Activated naive CD4-positive, alpha-beta T cell (primary cell): ENCODE measurements at places on chromosomes 13 and 19.

GRCh38 chr19:17243830-17244617, 1.7 kb downstream of the NR2F6 start:
- DNase-seq = no peak

DNA sequence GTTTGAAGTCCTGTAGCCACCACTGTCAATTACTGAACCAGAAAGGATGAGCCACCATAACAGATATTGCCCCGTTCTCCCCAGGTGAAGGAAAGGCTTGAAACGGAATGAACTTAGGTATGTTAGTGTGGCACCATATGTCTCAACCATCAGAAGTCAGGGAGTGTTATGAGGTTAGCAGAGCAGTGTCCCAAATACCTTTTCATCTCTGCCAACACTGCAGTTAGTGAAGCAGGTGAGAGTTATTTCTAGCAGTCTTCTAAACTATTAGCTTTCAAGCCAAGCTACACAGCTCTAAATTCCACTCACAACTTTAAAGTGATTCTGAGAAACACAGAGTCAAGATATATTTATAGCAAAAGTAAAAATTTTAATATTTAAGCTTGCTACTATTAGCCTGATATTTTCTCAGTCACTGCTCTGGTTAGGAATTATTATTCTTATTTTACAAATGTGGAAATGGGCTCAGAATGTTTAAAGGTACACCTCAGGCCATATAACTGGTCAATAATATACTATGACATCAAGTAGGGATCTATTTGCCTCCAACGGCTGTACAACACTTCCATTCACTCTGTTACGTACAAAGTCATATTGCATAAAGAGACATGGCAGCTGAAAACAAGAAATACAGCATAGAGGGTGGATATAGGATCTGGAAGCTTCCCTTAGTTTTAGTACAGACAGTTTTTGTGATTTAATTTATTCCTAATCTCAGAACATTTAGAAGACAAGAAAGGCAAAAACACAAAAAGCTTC, 1527.1 kb upstream of the PRR20A start:
- no peak for DNase-seq

- DNase-seq = no peak
These were observed 1071.9 kb upstream of the ATXN8OS start for GRCh38 chr13:69035771-69036170.

GRCh38 chr13:75985132-75985531, 349.0 kb downstream of the LMO7 start:
- DNase-seq = no peak

GRCh38 chr13:110138010-110138699, 168.8 kb downstream of the COL4A1 start:
- DNase-seq = peak; percentile 19

DNA sequence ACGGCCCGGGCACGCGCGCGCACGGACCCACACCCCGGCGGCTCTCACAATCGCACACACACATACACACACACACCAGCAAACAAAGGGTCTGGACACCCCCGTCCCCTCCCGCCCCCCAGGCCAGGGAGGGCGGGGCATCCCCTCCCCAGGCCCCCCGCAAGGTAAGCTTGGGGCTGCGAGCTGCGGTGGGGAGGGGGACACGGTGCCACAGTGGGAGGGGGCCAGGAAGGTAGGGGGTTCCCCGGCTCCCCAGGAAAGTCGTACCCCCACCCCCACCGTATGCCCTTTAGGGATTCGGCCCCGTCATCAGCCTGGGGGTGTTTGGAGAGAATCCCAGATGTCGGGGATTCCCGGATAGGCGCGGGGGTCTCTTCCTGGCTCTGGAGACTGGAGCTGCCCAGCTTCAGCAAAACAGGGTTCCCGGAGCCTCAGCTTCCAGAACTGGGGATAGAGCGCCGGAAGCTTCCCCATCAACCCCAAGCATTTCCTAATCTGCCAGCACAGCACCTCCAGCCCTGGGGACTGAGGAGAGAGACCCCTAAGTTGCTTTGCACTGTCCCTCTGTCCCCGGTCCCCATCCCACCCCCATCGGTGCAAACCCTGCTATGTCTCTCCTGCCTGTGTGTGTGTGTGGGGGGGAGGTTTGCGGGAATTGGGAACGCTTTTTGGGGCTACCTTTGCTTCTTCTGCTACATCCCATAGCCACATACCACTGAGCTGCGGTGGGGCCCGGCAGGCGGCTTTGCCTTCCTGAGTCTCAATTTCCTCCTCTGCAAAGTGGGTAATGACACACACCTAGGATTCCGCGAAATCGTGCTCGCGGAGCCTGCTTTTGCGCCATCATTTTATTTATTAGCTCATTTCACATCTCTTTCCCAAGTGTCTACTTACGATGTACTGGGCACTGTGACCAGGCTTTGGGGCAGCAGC, 1.8 kb upstream of the CDC37 start:
- no peak for DNase-seq

DNA sequence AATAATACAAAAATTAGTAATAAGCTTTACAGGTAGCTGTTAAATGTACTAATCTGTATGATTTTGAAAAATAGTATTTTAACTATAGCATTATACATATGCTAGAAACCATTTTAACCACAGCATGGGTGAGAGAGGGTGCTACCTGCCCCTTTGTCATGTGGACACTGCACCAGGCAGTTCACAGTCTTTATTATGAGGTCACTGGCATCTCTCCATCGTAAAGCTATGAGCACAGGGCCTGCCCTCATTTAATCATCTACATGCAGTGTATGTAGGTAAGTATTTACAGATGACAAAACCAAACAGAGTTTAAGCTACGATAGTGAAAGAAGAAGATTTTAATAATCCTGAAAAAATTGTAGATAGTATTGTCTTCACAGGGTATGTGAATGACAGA, 21.7 kb downstream of the EDNRB start:
- no peak for DNase-seq

- peak; percentile 28 for DNase-seq
These were observed at the start of gene ZNF211 for GRCh38 chr19:57632987-57633831. Gene ZNF211, plus strand, starts transcription at chr19:57633168. Its CDS starts 179 bp downstream, at chr19:57633347.

GRCh38 chr13:67314405-67314804, 84.3 kb upstream of the PCDH9 start:
- DNase-seq = no peak

DNA sequence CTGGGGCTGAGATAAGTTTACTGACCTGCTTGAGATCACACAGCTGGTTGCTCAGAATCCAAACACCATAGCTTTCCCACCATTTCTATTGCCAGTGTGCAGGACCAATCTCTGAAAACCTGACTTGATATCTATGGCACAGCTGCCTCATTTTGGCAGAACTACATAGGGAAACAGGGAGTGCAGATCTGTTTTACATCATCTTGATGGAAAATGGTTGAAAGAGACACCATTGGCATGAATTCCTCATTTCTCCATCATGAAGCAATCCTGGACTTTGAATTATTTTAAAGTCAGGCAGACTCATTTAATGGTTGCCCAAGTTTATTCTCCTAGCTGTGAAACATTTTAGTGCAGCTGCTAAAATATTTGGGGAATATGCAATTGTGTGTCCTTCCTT, 1628.2 kb upstream of the SLC10A2 start:
- DNase-seq = no peak
